ENCODE measurements at places on chromosomes 12 and 14.

DNA sequence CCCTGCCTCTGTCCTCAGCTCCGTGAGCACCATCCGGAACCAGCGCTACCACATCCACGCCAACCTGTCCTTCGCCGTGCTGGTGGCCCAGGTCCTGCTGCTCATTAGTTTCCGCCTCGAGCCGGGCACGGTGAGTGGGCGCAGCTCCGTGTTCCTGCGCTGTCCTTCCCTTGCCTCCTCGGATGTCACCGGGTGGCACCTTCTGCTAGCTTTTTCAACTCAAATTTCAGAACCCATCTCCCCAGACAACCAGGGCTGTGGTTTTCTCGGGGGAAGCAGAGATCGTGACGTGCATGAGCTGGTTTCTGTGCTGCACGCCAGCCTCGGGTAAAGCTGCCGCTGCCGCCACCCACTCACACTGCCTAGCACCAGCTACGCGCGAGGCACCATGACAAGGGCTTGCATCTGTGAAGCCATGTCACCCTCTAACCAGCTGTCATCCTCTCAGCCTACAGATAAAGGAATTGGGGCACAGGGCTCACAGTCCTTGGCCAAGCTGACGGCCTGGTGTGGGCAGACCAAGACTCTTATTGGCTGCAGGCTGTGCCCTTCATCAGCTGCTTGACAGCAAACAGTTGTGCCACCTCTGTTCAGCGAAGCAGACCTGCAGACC is 152.1 kb downstream of the ADGRD1 start:
- DNase-seq = peak; percentile 13

DNA sequence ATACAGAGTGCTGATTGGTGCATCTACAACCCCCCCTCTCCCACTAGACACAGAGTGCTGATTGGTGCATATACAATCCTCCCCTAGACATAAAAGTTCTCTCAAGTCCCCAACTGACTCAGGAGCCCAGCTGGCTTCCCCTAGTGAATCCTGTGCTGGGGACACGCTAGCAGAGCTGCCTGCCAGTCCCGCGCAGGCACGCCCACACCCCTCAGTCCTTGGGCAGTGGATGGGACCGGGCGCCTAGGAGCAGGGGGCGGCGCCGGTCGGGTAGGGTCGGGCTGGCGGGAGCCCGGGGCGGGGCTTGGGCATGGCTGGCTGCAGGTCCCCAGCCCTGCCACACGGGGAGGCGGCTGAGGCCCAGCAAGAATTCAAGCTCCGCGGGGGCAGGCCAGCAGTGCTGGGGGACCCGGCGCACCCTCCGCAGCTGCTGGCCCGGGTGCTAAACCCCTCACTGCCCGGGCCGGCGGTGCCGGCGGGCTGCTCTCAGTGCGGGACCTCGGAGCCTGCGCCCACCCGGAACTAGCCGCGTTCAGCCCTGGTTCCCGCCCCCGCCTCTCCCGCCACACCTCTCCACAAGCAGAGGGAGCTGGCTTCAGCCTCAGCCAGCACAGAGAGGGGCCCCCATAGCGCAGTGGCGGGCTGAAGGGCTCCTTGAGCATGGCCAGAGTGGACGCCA is 64.3 kb upstream of the DDHD1 start:
- DNase-seq = peak; percentile 47

DNA sequence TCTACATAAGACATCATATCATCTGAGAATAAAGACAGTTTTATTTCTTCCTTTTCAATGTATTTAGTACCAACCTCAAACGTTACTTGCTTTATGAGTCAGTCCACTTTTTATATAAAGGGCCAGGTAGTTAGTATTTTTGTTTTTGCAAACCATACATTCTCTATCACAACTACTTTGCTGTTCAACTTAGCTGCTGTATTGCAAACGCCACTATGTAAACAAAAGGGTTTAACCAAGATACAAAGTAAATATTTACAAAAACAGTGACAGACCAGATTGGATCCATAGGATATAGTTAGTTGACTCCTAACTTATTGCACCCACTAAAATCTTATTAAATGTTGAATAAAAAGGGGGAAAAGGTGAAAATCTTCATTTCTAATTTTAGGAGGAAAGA is 87.7 kb upstream of the FOXG1 start:
- no peak for DNase-seq

DNA sequence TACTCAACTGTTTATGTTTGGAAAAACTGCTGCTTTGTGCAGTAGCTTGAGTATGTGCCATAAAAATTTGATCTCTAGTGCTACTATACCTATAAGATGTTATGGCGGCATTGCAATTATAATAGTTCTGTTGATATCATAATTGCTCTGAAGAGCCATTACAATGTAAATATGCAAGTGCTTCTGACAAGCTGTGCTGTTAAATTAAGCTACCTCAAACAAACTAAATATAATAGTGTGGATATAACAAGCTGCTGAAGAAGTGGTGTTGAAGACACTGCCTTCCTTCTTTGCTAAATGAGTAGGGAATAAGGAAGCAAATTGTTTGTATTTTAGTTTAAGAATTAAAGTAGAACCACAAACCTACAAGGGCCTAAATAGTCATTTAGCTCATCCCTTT is 301.0 kb upstream of the MIS18BP1 start:
- DNase-seq = no peak

GRCh38 chr12:112386726-112387125 is 4.5 kb upstream of the HECTD4 start:
- no peak for DNase-seq
